ENCODE measurements at places on chromosomes 7 and 10.

DNA sequence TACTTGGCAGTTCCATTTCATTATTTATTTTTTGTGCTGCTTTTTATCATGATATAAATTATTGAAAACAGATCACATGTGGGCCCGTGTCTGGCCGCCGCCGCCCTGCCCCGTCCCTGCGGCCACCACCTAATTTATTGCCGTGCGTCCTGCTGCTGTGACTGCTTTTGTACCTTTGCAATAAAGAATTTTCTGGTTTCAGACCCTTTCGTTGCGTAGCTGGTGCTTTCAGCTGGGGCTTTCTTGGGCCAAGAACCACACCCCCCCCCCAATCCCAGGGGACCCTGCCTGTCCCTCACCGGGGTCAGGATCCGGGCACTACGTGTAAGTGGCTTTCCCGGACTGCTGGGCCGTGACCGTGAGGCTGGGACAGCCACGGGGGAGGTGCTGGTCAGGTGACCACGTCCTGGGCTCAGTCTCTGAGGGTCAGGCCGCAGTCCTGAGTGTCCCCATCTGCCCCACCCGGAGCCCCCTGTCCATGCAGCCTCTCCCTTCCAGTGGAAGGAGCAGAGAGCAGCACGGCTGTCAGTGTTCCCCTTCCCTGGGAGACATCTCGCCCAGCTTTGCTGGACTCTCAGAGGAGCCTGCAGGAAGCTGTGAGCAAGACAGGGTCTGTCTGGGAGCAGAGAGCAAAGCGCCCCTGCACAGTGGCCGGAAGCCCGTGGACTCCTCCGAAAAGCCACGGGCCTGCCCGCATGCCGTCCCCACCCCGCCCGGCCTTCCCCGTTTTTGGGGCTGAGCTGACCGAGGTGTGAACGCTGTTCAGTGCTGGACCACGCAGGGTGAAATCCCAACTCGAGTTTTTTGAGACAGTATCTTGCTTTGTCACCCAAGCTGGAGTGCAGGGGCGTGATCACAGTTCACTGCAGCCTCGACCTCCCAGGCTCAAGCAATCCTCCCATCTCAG lies 12.6 kb downstream of the MAFK start:
- DNase-seq: no peak

- DNase-seq: no peak
Observed at GRCh38 chr7:68180761-68181160, 1184.1 kb downstream of the TYW1 start.

- no peak for DNase-seq
Observed at GRCh38 chr10:88386204-88386788, 196.8 kb downstream of the RNLS start.

GRCh38 chr7:1562597-1563051 lies 6.6 kb upstream of the TMEM184A start:
- no peak for DNase-seq

- no peak for DNase-seq
Observed at GRCh38 chr7:5477126-5477525, 53.5 kb upstream of the TNRC18 start.

- DNase-seq: no peak
Observed at GRCh38 chr7:47480576-47481538, 101.1 kb downstream of the TNS3 start.

DNA sequence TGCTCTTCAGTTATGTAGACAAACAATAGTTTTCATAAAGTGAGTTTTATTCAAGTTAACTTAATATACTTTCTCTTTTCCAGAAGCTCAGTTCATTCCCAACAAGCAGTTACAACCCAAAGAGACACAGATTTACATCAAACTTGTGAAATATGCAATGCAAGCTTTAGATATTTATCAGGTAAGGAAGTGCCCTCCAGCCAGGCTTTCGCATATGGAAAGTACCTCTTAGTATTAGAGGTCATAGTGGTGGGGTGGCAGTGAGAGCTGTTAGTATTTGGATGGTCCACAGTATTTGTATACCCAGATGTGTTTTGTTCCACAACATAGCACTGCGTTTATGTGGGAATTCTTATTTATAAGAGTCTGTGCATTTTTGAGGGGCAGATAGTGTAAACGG lies 32.1 kb downstream of the TRRAP start:
- no peak for DNase-seq

DNA sequence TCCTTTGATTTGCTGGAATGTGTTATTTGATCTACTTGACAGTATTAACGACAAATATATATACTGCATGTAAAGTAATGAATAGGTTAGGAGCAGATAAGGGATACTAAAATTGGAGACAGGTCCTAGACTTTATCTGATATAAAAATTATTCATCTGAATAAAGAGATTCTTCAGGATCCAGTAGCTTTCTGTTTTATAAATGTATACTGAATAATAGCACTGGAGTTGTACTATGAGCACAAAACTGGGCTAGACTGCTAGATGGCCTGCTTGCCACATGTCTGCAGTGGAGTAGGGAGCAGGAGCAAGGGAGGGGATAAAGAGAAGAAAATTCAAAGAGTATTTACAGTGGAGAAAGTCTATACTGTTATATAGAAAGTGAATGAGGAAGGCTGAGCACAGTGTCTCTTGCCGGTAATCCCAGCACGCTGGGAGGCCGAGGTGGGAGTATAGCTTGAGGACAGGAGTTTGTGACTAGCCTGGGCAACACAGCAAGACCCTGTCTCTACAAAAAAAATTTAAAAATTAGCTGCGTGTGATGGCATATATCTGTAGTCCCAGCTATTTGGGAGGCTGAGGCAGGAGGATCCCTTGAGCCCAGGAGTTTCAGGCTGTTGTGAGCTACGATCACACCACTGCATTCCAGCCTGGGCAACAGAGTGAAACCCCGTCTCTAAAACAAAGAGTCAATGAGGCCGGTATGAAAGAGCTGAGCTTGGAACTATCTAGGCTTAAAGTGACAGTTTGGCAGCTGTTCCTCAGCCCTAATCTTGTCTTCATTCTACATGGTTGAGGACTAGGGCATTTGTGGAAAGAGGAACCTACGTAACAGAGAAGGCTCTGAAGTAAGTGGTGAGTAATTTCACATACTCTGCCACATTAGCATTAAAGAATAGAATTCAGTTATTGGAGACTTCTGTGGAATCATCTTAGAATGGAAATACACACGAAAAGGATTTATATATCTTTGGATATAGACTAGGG lies 41.8 kb downstream of the CD36 start:
- DNase-seq: no peak

GRCh38 chr7:140640727-140641523 lies at the start of gene DENND2A:
DENND2A (minus strand) TSS chr7:140640813; CDS start chr7:140602397, 38,416 bp downstream.
- no peak for DNase-seq

DNA sequence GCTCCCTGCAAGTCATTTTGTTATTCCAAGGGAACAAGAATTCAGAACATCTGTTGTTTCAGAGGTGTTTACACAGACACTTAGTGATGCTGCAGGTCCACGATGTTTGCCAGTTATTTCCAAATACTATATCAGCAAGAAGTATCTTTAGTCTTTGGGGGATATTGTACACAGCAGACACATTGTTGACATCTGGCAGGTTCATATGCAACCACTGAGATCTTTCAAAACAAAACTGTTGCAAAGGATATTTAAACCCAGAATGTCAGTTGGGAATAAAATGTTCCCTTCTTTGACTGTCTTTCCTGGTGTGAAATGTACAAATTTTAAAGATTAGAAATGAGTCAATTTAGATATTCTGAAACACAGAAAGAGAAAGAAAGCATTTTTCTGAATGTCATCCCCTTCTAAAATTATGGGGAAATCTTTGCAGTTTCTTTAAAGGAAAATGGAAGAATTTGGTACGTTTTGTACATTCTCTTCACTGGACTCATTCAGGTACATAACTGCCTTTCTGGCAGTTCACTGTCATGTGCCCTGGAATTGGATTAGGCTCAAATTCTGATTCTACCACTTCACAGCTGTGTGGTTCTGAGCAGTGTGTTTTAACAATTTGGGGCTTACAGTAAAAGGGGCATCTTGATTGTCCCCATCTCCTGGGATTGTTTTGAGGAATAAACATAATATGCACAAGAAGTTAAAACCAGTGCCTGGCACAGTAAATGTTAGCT lies 40.3 kb upstream of the CELF2 start:
- DNase-seq: no peak

DNA sequence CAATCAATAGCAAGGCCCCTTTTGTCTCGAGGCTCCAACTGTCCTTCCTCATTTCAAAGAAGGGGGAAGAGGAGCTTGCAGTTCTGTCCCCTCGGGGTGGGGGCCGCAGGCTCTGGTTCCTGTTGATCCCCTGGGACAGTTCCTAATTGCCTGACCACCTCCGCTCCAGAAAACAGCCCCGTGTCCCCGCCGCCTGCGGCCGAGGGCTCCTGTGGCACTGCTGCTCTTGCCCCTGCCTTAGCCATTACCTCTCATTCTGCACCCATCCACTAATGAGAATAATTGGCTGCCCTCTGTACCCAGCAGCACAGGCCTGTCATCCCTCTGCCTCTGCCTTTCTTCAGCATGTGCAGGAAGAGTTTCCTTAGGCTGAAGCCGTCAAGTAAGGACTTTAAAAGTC lies 668.3 kb upstream of the FOXK1 start:
- no peak for DNase-seq

DNA sequence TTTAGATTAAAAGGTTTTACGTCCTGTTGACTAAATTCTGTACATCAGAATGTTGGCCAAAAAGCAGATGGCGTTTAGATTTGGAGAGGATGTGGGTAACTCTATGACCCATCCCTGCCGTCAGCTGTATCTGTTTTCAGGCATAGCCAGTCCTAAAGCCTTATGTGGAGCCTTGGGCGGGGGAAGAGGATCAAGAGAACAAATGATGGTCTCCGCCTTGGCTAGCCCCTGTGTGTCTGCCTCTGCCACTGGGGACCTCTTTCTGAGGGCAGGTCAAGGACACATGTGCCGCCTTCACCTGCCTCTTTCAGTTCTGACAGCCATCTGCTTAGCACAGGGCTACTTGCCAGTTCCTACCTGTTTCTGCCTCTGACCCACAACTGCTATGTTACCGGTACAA lies 24.1 kb downstream of the PDSS1 start:
- DNase-seq: peak; percentile 25

- DNase-seq: no peak
Observed at GRCh38 chr7:150520145-150520544, 5.5 kb downstream of the GIMAP7 start.
